Right renal cortex interstitium (tissue), 3 donors: ENCODE measurements at places on chromosomes 2 and 18. TPM values are rescaled to one million over a fixed set of nuclear protein-coding genes. Genes with fewer than 3 reads are reported as not detected.

COL5A2 gene
- 147 TPM for polyA plus RNA-seq

HRH4 gene
- 0.10 TPM for polyA plus RNA-seq

DSEL gene
- polyA plus RNA-seq = 19.7 TPM

IL1R2 gene
- polyA plus RNA-seq = 0.75 TPM

UGT1A9 gene
- polyA plus RNA-seq = 4.3 TPM

GALNT5 gene
- polyA plus RNA-seq = 0.47 TPM

HOXD8 gene
- 215 TPM for polyA plus RNA-seq

GGCX gene
- 38.1 TPM for polyA plus RNA-seq

UGP2 gene
- polyA plus RNA-seq = 132 TPM

LAMA3 gene
- 1.6 TPM for polyA plus RNA-seq

DNA sequence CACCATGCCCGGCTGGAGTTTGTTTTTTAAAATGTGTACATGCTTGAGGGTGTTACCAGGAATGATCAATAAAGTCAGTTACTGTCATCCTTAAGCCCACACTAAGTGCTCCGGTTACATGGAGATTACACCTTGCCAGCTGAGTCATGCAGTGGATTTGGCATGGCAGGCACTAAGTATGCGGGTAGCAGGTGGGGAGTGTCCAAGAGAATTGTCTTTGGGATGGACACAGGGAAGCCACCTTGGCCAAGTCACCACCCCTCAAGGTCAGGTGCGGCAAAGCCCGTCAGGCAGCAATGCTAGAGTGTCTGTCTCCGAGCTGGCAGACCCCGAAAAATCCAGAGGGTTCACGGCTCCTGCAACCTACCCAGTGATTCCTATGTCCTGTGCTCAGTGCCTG, 54.8 kb downstream of the GBX2 start:
- DNase-seq = no peak

- DNase-seq = no peak
Measured at GRCh38 chr18:38307914-38308313, 742.3 kb upstream of the CELF4 start.

GRCh38 chr2:168884975-168885374, 5.3 kb downstream of the SPC25 start:
- DNase-seq = no peak

- no peak for DNase-seq
Measured at GRCh38 chr2:215705771-215706361, 270.0 kb upstream of the FN1 start.

DNA sequence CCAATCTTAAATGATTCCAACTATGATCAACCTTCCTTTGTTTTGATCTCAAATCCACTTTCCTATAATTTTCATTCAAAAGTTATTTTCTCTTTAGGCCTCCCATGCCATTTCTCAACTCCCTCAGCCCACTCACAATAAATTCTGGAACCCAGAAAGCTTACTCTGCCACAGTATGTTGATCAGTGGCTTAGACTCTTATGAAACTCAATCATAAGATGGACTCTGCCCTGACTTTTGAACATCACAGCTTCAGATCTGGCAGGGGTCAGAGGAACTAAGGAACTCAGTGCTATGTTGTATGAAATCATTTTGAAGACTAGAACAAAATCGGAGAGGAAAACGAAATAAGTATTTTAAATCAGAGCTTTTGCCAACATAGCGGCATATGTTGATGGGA, 59.8 kb upstream of the LGALSL start:
- DNase-seq = no peak

DNA sequence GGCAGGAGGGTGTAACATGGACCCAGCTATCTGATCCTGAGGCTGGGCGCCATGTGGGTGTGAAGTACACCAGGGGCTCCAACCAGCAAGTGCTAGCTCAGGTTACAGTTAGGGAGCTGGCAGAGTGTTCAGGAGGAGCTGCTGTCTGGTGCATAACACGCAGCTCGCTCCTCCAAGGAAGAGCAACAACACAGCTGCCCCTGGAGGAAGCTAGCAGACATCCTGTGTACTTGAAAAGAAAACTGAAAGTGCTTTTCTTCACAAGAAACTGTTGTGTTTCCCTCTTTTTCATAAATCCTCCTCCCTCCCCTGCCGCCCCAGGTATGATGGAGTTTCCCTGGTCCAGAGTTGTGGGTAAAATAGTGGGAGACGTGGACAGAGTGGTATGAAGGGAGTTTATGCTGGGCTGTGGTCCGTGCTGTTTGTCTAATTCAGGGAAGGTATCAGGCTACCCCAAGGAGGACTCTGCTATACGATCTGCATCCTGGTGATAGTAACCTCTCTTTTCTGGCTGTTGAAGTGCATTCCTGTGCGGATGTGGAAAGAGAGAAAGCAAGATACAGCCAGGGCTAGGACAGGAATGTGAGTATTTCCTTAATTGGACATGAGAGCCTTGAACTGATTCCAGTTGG, 6.1 kb upstream of the LBH start:
- peak; percentile 57 for DNase-seq

- no peak for DNase-seq
Measured at GRCh38 chr2:16019617-16020351, 79.4 kb downstream of the MYCN start.

DNA sequence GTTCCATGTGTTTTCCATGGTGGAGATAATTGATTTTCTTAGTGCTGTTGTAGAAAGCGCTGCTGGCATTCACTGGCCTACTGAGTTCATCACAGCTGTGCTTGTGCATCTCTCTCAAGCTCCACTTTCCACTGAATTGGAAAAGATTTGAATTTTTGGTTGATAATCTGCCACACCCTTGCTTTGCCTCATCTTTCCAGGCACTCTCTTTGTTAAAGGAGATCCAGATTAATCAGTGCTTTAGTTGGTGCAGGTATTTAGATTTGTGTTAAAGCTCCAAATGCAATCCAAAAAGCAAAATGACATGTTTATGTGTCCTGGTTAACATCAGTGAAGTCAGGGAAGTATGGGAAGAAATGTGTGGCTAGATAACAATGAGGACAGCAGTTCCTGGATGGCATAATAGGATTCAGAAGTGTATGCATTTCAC, 2.7 kb upstream of the COL3A1 start:
- DNase-seq = no peak

DNA sequence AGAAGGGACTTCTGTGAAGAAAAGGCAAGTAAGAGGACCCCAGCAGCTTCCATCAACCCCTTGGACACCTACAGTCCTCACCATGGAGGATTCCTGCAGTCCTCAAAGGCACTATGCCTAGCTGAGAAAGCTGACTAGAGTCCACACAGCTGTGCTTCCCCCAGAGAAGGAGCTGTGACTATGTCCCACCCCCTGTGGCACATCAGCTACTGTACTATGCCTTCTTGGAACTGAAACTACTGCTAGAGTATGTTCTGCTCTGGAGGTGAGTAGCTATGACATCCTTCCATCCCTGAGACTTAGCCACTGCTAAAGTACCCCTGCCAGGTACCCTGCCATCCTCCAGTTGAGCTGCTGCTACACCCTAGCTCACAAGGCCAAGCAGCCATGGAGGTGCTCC, 690.2 kb upstream of the CHAC2 start:
- DNase-seq = no peak

DNA sequence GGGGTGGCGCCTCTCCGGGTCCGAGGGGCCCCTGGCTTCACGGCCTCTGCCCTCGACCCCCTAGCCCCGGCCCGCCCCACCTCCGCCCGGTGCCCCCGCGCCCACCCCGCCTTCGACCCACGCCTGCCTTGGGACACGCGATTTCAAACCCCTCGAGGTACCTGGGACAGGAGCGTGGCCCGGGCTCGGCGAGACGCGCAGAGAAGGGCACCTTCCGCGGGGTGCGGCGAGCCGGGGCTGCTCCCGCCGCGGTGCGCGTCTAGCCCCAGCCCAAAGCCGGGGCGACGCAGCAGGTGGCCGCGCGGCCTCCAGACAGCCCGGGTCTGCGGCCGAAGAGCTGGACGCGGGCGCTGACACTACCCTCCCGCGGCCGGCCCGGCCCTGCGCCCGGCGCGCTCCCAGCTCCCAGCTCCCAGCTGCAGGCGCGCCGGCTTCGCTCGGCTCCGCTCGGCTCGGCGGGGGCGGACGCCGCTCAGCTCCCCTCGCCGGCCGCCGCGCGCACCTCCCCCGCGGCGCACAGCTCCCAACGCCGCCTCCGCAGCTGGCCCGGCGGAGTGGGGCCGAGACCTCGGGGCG, at the start of gene CRACDL:
CRACDL (minus strand) TSS at position 449 of the 576 bp plus-strand sequence. CDS start 89,425 bp downstream, outside the sequence.
- no peak for DNase-seq

- no peak for DNase-seq
Measured at GRCh38 chr2:64918220-64918886, 70.8 kb upstream of the SLC1A4 start.

- no peak for DNase-seq
Measured at GRCh38 chr2:138601458-138602165, 100.0 kb downstream of the SPOPL start.

DNA sequence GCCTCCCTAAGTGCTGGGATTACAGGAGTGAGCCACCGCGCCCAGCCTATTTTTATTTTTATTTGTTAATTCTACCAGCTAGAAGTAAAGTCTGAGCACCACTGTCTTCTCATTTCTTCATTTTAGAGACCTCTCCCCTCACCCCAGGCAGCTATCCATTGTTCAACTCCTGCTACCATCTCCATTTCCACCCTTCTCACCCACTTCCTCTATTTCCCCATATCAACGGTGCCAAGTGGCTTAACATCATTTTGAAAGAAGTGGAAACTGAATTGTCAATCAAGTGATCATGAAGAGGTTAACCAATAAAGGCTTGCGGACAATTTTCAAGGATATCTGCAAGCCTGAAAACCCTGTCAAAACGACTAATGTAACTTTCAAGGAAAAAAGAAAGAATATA, 323.1 kb downstream of the NBAS start:
- no peak for DNase-seq

GRCh38 chr2:204468746-204469429, 76.4 kb upstream of the PARD3B start:
- no peak for DNase-seq

DNA sequence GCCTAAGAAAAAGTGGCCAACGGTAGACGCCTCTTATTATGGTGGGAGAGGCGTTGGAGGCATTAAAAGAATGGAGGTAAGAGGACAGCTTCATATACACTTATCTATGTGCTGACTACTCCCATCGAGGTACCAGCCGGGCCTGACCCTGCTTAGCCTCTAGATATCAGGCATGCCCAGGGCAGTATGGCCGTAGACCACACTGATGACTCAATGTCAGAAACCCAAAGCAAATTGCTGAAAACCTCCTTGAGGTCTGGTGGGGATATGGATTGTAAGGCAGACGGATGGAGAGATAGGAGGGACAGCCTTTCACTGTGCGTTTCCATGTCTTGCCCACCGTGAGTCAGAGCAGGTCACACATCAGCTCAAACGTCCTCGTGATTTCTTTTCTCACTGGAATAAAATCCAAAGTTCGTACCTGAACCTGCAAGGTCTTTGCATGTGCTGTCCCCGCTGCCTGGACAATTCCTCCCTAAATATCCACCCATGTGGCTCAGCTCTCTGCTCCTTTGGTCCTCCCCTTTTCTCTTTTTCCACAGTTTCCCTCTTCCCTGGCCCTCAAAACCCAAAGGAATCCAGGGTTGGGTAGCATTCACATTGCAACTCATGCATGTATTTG, 168.9 kb downstream of the ANTXR1 start:
- no peak for DNase-seq

- DNase-seq = no peak
Measured at GRCh38 chr2:234861841-234862735, 89.7 kb upstream of the SH3BP4 start.

- DNase-seq = no peak
Measured at GRCh38 chr2:108588070-108588668, 53.9 kb downstream of the LIMS1 start.

GRCh38 chr2:239605409-239605808, 204.6 kb upstream of the HDAC4 start:
- no peak for DNase-seq

GRCh38 chr2:226891780-226892590, 56.1 kb downstream of the RHBDD1 start:
- DNase-seq = no peak

- DNase-seq = no peak
Measured at GRCh38 chr18:48136051-48136826, 205.8 kb upstream of the SMAD2 start.

DNA sequence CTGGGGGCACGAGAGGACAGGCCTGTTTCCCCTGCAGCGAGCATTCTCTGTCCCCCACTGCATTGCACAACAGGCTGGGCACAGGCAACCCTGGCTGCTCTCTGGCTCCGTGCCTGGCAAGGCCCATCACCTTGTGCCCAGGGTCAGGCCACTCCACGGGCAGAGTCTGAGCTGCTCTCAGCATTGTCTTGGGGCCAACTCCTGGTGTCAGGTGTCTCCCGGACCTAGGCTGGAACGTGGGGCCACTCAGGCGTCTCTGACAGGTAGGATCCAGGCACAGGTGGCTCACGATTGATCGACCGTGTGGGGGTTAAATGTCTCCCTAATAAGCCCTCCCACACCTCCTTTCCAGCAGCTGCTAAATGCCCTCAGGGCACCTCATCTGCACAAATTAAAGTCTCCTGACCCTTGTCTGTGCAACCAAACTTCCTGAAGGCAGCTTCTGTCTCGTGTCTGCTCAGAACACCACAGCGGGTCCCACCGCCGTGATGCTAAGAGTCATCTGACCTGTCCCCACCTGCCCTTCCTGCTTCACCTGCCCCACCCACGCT, 66.6 kb upstream of the GPC1 start:
- no peak for DNase-seq

DNA sequence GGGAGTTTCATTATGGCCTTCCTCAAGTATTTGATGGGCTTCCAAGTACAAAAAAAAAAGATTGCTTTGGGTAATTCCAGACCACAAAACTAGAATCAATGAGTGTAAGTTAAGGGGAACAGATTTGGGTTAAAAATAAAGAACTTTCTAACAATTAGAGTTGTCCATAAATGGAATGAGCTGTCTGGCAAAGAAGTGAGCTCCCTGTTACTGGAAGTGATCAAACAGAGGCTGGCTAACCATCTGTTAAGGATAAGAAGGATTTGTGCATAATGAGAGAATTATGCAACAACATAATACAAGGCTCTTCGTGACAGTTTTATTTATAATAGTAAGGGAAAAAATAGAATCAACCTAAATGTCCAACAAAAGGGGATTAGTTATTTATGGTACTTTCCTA, 44.6 kb upstream of the ACVR1 start:
- no peak for DNase-seq
